ENCODE measurements at places on chromosomes 5 and 9.
A peak's percentile ranks its signal among the peaks of the same experiment; 100 is the strongest.

- DNase-seq: no peak
Measured at GRCh38 chr5:50646591-50646990, 19.8 kb upstream of the PARP8 start.

- no peak for DNase-seq
Measured at GRCh38 chr5:171895081-171895480, 109.5 kb downstream of the SMIM23 start.

- DNase-seq: no peak
Measured at GRCh38 chr5:98096155-98096554, 677.3 kb upstream of the RGMB start.

DNA sequence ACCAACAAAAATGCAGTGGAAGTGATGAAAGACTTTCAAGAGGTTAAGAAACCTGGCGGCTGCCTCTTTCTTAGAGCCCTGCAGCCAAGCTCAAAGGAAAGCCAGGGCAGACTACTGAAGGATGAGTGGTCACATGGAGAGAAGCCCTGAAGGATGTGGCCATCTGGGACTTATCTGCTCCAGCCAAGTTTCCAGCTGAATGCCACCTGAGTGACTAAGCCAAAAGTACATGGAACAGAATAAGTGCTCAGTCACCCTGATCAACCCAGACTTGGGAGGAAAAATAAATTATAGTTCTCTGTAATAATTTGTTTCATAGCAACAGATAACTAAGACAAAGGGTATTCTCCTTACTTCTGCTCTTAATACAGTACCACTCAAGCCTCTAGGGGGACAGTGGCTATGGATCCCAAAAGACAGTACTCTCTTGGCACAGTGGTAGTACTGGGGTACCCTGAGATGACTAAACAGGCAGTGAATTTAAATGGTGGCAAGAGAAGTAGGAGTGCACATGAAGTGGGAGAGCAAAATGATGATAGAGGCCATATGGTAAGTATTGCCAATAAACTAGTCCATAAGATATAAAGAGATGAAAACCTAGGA lies 182.3 kb downstream of the ELAVL2 start:
- DNase-seq: no peak

DNA sequence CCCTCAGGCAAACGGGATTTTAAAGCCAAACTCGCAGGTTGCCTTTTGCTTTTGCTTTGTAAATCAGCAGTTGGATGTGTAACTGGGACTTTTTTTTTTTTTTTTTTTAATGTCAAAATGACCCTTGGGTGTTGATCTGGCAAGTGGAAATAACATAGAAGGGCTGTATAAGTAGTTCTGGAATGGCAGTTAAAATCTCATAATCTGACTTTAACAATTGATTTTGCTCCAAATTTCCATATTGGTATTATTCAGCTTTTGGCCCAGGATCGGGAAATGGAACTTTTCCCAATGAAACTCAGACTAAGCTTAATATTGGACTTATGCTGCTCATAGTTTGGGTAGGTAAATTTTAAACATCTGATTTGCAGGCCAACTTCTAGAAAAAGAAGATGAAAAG lies 346.8 kb upstream of the NUDT12 start:
- no peak for DNase-seq

GRCh38 chr9:123238365-123238764 lies 30.0 kb downstream of the STRBP start:
- DNase-seq: no peak

DNA sequence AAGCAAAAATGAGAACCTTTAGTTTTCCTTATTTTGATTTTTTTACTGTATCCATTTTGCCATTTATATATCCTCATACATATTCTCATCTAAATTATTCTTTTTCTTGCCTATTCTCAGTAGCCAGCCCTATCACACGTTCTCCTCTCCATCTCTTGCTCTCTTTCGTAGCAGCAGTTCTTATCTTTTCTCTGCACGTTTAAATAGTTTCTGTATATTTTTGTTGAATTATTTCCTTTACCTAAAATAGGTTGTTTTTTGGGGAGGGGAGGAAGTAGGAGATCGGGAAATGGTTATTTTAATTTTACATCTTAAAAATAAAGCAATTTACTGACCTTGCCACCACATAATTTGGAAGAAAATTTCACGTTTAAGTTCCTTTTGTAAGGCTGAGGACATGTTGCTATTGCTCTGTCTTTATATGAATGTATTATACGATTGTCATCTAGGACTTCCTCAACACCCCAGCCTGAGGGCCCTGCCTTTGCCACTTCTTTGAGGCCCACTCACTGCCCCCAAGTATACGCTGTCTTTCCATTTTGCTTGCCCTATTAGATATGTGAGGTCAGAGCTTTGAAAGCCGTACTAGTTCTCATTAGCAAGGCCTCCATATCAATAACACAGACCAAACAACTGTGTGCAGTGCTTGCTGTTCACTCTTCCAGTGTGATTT lies 140.3 kb downstream of the GNAQ start:
- DNase-seq: no peak

DNA sequence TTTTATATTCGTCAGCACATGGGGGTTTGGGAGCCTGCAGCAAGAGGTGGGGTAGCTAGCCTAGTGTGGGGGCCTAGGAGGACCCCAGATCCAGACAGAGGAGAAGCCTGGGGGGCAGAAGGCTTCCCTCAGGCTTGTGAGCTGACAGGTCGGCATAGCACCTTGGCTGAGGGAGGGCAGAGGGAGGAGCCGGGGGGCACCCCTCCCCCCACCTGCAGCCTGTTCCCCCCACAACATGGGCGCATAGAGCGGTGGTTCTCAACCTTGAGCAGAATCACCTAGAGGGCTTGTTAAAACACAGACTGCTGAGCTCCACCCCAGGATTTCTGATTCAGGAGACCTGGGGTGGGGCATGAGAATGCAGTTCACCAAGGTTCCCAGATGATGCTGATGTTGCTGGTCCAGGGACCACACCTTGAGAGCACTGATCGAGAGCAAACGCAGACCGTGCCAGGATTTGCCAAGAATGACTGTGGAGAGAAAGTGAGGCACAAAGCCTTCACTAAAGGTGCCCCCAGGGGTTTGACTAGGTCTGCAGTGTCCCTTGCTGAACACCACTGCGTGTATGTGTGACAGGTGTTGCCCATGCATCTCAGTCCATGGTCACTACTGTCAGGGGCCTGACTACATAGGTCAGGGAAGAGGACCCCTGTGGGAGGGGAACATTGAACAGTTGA lies 163.3 kb downstream of the MACROH2A1 start:
- DNase-seq: no peak

DNA sequence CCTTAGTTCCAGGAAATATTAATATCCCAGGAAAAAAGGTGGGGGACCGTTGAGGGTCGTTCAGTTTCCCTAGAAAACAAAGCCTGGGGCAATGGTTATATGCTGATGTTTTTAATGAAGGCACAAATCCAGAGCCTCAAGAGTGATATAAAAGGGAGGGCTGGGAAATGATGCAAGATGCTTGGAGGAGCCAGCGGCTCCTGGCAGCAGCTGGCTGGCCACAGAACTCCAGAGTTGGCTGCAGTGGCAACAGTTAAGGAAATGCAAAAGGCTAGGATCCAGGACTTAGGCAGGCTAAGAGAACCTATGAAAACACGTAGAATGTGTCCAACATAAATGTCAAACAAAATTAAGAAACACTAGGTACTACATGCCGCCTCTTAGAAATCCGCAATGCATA lies 31.0 kb upstream of the B4GALT1 start:
- no peak for DNase-seq

DNA sequence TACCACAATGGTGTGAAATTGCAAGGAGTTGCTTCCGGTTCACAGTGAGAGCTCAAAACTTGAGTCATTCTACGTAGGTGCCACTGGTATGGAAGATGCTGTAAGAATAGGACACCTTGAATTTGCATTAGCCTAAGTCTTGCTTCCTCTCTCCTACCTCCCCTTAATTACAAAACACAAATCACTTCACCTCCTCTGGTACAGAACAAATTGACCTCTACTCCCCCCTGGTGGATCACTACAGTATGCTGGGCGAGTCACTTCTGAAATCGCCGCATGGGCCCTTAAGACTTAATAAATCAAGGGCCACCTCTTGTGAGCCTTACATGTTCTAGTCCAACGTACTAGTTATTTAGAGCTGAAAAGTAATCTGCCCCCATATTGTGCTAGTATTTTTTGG lies 145.3 kb upstream of the SMARCA2 start:
- DNase-seq: no peak

DNA sequence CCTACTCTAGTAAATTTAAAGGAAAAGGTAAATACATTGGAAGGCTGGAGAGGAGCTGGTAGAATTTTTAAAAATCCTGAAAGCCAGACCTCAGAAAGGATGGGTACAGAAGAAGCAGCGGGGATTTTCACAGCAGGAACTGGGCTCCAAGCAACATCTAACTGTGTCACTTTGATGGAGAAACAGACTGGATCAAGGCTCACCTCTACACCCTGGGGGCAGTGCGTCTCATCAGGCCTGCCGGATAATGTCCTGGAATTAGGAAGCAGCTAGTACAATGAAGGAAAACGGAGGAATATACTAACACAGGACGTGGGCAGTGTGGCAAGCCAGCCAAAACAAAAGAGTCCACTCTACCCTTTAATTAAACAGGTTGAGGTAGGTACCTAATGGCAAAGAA lies 463.6 kb downstream of the TAF11L14 start:
- no peak for DNase-seq

DNA sequence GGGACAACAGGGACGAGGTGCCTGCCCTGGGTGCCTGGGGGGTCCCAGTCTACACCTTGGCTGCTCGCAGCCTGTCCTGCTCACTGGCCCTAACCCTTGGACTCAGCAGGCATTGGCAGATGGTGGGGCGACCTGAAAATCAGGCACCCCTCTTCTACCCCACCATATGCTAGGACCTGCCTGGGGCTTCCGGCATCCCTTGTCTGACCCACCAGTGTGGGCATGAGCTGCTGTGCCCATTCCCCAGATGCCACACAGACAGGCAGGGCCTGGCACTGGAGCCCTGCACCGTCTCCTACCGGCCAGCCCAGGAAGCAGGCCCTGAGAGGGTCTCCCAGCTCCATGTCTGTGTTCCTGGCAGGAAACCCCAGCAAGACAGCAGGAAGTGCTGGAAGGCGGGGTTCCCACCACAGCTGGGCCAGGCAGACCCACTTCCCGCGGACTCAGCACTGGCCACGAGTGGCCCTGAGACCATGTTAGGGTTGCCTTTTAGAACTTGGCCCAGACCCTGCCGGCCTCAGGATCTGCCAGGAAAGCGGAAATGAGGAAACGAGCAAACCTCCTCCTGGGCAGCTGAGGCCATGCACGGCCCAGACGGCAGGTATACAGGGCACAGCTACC lies 3.1 kb downstream of the NINJ1 start:
- no peak for DNase-seq

DNA sequence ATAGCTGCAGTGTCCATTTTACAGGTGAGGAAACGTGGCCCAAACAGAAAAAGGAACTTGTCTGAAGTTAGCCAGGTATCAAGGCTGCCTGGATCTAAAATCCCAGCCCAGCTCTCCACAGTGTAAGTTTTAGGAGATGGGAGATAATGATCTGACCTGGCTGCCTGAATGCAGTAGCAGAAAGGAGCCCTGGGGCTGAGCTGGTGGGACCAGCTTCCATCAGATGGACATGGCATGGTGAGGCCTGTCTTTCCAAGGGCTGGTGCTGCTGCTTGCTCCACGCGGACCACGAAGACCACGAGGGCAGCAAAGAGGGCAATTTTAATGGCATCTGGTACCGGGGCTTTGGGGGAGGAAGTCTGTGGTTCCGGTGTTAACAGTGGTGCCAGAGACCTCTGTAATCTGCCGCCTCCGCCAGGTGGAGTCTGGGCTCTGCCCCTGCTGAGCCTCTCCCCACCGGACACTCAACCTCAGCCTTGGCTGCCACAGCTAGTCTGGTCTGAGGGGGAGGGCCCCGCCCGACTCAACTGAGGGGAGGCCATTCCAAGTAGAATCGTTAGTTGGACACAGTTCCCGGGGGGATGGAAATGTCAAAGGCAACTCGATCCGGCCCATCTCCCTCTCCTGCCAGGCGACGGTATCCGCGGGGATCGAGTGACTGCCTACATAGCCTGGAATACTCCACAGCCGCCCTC lies 650 bp downstream of the MYORG start:
- DNase-seq: peak; percentile 23

DNA sequence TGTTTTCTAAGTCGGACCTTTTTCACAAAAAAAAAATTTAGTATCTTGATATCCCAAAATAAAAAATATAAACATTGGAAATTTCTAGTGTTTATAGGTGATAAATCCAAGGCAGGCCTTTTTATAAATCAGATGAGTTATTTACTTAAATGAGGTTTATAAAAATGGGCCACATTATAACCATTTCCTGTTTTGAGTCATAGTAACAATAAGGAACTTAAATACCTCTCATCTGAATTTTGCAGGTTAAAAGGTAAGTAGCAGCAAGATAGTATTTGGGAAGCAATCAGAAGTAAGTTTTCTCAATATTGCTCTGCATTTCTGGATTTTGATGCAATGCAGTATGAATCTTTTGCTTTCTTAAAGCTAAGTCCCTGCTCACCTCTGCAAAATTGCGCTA lies 3.9 kb downstream of the SPTAN1 start:
- no peak for DNase-seq

DNA sequence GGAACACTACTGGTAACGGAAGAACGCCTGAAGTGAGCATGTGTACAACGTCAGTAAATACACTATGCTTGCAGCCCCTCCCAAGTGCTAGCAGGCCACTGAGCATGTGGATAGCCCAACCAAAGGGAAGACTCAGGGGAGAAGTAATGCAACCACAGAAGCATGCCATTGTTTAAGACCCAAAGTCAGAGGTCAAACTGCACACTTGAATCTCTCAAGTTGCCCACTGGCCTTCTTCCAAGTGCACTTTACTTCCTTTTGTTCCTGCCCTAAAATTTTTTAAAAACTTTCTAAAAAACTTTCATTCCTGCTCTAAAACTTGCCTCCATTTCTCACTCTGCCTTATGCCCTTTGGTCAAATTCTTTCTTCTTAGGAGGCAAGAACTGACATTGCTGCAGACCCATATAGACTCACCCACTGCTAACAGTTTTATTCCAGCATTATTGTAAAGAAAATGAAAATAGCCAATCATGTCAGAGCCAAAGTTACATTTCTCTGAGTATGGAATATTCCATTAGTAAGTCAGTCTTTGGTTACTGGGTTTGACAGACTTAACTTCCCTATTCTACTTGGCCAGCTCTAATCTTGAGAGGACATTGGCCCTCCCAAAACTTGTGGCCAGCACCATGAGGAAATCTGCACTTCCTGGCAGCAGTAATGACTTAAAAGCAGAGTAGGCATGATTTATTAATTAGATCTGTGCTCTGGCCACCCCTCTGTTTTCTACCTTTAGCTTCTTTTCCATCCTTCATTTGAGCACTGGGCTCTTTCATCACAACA lies 76.9 kb downstream of the TSSK1B start:
- no peak for DNase-seq

- DNase-seq: no peak
Measured at GRCh38 chr5:9765419-9766140, 135.4 kb upstream of the TAS2R1 start.

- DNase-seq: no peak
Measured at GRCh38 chr9:70868041-70868440, 253.4 kb downstream of the TRPM3 start.

Measured in activated T-cell treated with anti-CD3 and anti-CD28 coated beads for 48 hours (primary cell).